PC-3 (cell line): ENCODE measurements at places on chromosomes 4 and X.

- no peak for DNase-seq
These were observed 69.4 kb upstream of the HGFAC start for GRCh38 chr4:3372264-3372932.

- DNase-seq: no peak
These were observed 963.3 kb upstream of the GRIA3 start for GRCh38 chrX:122220644-122221373.

DNA sequence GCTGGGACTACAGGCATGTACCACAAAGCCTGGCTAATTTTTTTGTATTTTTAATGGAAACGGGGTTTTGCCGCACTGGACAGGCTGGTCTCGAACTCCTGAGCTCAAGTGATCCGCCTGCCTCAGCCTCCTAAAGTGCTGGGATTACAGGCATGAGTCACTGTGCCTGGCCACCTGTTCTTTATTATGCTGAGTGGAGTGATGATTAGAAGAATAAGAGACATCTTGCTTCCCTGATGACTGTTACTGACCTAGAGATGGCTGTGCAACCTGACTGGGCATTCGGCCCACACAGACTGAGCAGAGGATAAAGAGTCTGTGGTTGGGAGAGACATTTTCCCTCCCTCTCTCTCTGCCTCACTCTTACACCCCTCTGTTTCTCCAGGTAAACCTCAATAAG is 56.7 kb downstream of the SPINK2 start:
- peak; percentile 27 for DNase-seq

DNA sequence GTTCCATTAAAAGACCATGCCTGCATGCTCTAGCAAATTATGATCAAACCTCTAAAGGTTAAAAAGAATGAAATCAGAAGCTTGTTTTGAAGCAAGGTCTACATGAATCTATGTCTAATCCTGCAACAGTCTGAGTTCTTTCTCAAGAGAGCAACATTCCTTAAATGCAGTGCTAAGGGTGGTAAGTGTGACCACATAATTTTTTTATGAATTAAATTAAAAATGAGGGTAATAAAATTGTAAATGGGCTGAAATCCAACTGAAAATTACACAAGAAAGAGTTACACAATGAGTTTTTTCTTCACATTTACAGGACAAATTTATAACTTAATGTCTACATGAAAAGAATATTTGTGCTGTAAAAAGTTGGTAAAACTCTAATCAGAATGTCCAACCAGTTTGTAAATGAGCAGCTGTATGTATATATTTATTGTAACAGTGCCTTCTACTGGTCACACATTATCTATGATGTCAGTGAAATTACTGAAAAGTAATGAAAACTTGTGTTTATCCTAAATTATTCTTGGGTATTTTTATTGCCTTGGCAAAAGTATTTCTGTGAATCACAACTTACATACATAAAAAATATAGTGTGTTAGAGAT is 336.3 kb upstream of the PITX2 start:
- DNase-seq: no peak
